CD4-positive, alpha-beta memory T cell (primary cell): ENCODE measurements at places on chromosomes 7 and 10. TPM values are rescaled to one million over a fixed set of nuclear protein-coding genes. Genes with fewer than 3 reads are reported as not detected.
A peak's percentile ranks its signal among the peaks of the same experiment; 100 is the strongest.

The MYH16 gene
- total RNA-seq, result not detected

- peak overlapping the region; percentile 75 for H3K27ac ChIP-seq
- no peaks in the 10 kb centered on the region for H3K27me3 ChIP-seq
- DNase-seq, result no peak
- H3K4me1 ChIP-seq, result peaks cover 21% of the 10 kb centered on the region
- no peaks in the 10 kb centered on the region for H3K36me3 ChIP-seq
These were observed 386 bp downstream of the ABHD11 start for GRCh38 chr7:73738220-73738611.

GRCh38 chr10:24806262-24806661, 82.6 kb upstream of the ARHGAP21 start:
- no peaks in the 10 kb centered on the region for H3K36me3 ChIP-seq
- H3K4me1 ChIP-seq, result no peaks in the 10 kb centered on the region
- no peaks in the 10 kb centered on the region for H3K27me3 ChIP-seq
- no peak overlapping the region for H3K4me3 ChIP-seq
- DNase-seq, result no peak

GRCh38 chr10:8059191-8059936, 4.9 kb downstream of the GATA3 start:
- peak; percentile 48 for DNase-seq
- H3K27me3 ChIP-seq, result no peaks in the 10 kb centered on the region
- H3K4me3 ChIP-seq, result peak overlapping the region; percentile 57
- H3K4me1 ChIP-seq, result peaks cover 70% of the 10 kb centered on the region

- H3K36me3 ChIP-seq, result no peaks in the 10 kb centered on the region
- H3K4me1 ChIP-seq, result no peaks in the 10 kb centered on the region
- no peak for DNase-seq
- no peak overlapping the region for H3K27ac ChIP-seq
- no peaks in the 10 kb centered on the region for H3K27me3 ChIP-seq
These were observed 527.4 kb upstream of the VSTM2A start for GRCh38 chr7:54014765-54015164.
